ENCODE measurements at places on chromosomes 2 and 18.

DNA sequence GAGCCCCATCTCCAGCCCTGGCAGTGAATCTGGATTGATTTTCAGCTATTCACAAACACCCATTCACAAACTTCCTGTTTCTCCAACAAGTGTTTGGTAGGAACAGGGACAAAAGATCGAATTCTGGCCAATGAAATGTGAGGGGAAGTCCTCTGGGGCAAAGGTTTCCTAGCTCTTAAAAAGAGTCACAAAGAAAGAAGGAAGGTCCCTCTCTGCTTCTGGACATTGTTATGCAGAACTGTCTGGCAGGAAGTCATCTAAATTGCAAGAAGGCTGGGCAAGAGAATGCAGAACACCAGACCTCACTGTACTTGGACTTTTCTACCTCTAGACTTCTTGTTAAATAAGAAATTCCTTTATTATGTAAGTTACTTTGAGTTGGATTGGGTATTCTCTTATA is 137.3 kb downstream of the CCDC148 start:
- no peak for DNase-seq

DNA sequence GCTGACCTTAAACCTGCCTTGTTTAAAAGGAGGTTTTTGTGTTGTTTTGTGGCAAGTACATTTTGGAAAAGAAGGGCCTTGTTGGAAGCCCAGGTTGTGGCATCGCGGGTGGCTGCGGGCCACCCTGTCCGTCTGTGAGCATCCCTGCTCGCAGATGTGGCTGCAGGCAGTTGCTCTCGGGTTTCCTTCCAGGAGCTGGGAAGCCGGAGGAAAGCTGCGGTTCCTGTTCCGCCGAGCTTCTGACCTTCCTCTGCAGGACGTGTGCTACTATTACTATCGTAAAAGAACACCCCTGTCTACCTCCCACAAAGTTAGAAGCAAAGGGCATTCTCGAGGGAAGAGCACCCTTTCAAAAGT is 766 bp downstream of the MFF start:
- no peak for DNase-seq

GRCh38 chr2:212726403-212726802 is 187.8 kb upstream of the ERBB4 start:
- DNase-seq, result no peak

GRCh38 chr2:73290049-73290839 is 3.1 kb downstream of the EGR4 start:
- no peak for DNase-seq
